ENCODE measurements at places on chromosomes 7 and 10.

DNA sequence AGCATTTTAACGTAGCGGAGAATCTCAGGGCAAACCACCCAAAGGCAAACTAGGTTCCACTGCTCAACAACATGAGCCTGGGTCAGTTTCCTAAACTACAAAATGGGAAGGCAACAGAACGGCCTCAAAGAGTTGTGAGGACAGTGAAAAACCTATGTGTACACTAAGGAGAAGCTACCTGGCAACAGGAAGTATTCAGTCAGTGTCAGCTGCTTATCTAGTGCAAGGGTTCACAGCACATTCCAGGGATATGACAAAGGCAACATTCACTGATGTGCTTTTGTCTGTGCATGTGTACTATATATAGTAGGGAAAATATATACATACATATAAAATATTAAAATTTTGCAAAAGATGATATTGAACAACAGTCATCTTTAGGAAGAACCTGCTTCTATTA lies 17.2 kb downstream of the NUDCD3 start:
- DNase-seq: no peak

DNA sequence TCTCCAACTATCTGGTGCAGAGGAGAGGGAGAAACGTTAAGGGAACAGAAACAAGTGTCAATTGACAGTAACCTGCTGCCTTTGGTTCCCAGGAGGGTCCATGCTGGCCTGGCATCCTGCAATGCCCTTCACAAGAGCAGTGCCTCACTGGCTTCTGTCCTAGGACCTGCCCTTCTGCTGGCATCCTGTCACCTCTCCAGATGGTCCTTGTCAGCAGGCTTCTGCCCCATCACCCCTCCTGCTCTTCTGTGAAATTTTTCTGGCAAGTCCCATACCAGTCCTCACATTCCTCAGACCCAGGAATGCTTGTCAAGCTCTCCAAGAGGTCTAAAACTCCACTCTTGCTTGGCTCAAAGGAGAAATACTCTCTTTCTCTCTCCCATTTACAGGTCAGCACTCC lies 34.2 kb downstream of the C10orf67 start:
- DNase-seq: no peak

- DNase-seq: no peak
Measured at GRCh38 chr7:108010377-108010776, 7.4 kb upstream of the LAMB1 start.

GRCh38 chr10:76086761-76087639 lies 655.6 kb downstream of the LRMDA start:
- no peak for DNase-seq

GRCh38 chr10:91677911-91678310 lies 45.0 kb upstream of the PPP1R3C start:
- no peak for DNase-seq

DNA sequence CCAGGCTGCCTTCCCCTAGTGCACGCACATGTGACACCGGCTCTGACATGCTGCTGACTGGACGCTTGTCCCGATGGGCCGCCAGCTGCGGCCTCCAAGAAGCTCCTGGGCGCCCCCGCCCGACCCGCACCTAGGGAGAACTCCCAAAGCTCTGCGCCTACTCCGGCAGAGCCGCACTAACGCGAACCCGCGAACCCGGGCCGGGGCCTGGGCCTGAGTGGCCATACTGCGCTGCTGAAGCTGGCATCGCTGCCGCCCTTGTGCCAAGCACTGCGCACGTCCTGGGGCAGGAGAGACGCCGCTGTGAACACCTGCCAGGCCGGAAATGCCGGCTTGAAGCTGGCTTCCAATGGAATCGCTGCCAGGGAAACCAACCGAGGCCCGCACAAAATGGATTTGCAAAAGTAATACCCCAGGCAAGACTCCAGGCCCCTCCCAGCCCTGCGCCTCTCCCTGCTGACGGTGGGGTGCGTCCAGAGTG lies 85.1 kb downstream of the WASHC2A start:
- no peak for DNase-seq
